ENCODE measurements at places on chromosomes 2 and 18. TPM values are rescaled to one million over a fixed set of nuclear protein-coding genes. Genes with fewer than 3 reads are reported as not detected.
A peak's percentile ranks its signal among the peaks of the same experiment; 100 is the strongest.

DNA sequence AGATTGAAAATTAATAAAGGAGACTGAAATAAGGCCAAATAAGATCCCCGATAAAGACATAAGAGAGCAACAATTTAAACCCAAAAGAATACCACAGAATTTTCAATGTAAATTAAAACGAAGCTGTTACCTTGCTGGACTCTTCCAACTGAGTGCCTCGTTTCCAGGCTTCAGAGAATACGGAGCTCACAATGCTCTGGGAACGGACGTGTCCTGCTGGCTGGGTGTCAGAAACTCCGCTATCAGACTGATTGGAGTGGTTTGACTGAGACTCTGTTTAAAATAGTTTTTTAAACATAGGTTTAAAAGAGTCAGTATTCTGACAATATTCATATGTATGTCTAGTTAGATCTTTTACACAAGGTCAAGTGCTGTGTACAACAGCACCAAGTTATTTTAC, 90.4 kb downstream of the RAPH1 start:
- H3K27me3 ChIP-seq, result no peaks in the 10 kb centered on the region
- peaks cover 12% of the 10 kb centered on the region for H3K36me3 ChIP-seq
- H3K4me1 ChIP-seq, result peaks cover 6% of the 10 kb centered on the region
- H3K4me3 ChIP-seq, result no peak overlapping the region

- H3K4me1 ChIP-seq, result peaks cover 4% of the 10 kb centered on the region
- H3K36me3 ChIP-seq, result no peaks in the 10 kb centered on the region
- H3K27ac ChIP-seq, result no peak overlapping the region
These were observed 245.7 kb downstream of the MTX2 start for GRCh38 chr2:176514805-176515500.

The CYP27C1 gene
- not detected for total RNA-seq

- peaks cover 54% of the 10 kb centered on the region for H3K36me3 ChIP-seq
- H3K27me3 ChIP-seq, result no peaks in the 10 kb centered on the region
- no peak for DNase-seq
- no peak overlapping the region for H3K27ac ChIP-seq
- peaks cover 9% of the 10 kb centered on the region for H3K4me1 ChIP-seq
These were observed 43.4 kb downstream of the THUMPD2 start for GRCh38 chr2:39735648-39736047.

DNA sequence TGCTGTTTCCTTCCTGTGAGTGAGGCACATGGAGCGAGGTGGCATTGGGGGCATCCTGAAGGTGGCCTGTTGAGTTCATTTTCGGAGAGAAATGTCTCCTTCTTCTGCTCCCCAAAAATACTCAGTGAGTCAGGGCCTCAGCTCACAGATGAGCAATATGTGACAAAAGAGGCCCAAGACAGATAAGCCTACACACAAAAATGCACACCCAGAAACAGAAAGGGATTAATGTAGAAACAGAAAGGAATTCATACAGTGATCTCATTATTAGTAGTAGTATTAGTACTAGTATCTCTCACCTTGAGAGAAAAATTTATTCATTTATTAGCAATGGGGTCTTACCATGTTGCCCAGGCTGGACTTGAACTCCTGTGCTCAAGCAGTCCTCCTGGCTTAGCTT, 5.1 kb downstream of the GPR75 start:
- no peak for DNase-seq
- H3K36me3 ChIP-seq, result peaks cover 20% of the 10 kb centered on the region
- peak overlapping the region; percentile 18 for H3K27ac ChIP-seq
- H3K4me1 ChIP-seq, result peaks cover 7% of the 10 kb centered on the region

Data from activated CD4-positive, alpha-beta T cell treated with anti-CD3 and anti-CD28 coated beads for 36 hours (primary cell).